Stimulated activated CD8-positive, alpha-beta memory T cell treated with anti-CD3 and anti-CD28 coated beads, Interleukin-4, amount 100 ng/mL, for 4 hours (primary cell): ENCODE measurements at places on chromosomes 5 and 9.

DNA sequence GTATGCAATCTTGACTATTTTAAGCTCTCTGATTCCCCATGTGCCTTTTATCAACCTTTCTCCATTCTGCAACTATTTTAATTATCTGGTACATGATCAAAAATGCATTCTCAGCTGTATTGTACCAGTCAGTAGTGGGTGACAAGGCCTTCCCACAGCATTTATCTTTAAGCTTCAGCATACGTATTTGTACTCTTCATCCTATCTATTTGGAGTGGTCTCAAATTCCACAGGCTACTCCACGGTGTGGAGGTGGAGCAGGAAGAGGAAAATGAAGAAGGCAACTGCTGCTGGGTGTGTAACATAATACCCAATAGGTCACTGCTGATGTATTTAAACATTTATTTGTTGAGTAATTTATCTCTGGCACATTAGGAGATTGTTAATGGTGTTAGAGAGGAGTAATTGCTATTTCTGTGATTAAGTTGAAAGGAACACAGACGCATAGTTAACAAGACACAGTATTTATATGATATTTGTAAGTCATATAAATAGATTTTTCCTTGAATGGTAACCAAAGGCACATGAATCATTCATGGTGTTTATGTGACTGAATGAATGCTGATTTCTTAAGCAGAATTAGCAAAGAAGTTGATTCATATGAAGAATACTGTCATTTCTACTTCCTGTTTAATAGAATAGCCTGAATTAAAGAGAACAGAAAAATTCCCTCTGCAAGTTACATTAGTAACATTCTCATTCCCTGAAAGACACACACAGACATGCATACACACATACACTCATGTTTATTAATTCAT, 153.8 kb upstream of the NR3C1 start:
- DNase-seq: no peak

GRCh38 chr9:95140821-95141220, 176.7 kb downstream of the FANCC start:
- no peak for DNase-seq

GRCh38 chr9:112037281-112038016, 137.6 kb downstream of the SUSD1 start:
- no peak for DNase-seq

- no peak for DNase-seq
These were observed 11.9 kb downstream of the TMC1 start for GRCh38 chr9:72533322-72533721.

DNA sequence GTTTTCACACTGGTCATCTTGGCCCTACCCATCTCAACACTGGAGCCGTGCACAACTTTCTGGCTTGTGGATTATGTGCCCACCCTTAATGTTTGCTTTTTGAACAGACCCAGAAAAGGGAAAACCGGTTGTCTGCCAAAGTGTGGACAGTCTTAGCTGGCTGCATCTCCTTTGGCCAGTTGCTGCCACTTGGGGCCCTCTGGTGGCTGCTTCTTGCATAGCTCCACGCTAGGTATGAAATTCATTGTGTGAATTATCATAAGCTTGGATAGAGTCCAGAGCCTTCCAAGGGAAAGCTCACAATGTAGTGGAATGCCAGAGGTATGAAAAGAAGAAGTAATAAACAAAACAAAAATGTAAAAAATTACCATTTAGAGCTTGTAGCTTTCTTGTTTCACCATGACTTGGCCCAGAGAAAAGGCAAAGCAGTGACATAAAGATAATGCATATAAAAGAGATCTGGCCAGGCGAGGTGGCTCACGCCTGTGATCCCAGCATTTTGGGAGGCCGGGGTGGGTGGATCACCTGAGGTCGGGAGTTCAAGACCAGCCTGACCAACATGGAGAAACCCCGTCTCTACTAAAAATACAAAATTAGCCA, 12.5 kb upstream of the SLC36A3 start:
- peak; percentile 7 for DNase-seq

DNA sequence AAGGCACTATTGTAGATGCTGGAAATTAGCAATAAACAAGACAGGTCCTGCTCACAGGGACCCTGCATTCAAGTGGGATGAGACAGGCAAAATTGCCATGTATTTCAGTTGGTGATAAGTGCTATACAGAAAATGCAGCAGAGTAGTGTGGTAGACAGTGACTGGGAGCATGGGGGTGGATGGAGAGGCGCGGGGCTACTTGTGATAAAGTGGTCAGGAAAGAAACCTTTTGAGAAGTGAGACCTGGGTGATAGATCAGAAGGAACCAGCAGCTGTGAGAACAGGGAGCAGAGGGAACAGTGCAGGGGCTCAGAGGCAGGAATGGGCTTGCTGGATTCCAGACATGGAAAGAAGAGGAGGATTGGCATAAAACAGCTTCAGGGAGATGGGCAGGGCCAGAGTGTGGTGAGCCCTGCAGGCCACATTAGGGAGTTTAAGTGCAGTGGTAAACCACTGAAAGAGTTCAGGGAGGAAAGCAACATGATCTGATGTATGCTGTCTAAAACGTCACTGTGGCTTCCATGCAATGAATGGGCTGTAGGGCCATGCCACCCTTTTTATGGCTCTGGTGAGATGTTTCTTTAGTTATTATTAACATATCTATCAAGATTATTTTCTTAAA, 7.3 kb downstream of the CRHBP start:
- no peak for DNase-seq

- DNase-seq: no peak
These were observed at the start of gene LHX6 for GRCh38 chr9:122228568-122229484. Gene LHX6, minus strand, starts transcription at chr9:122228957. Its CDS starts 217 bp downstream, at chr9:122228740.

GRCh38 chr5:78242001-78242400, 52.5 kb downstream of the AP3B1 start:
- DNase-seq: no peak

- no peak for DNase-seq
These were observed 37.5 kb upstream of the STRBP start for GRCh38 chr9:123305879-123306278.

GRCh38 chr5:133203317-133204305, 151.8 kb downstream of the HSPA4 start:
- DNase-seq: no peak

DNA sequence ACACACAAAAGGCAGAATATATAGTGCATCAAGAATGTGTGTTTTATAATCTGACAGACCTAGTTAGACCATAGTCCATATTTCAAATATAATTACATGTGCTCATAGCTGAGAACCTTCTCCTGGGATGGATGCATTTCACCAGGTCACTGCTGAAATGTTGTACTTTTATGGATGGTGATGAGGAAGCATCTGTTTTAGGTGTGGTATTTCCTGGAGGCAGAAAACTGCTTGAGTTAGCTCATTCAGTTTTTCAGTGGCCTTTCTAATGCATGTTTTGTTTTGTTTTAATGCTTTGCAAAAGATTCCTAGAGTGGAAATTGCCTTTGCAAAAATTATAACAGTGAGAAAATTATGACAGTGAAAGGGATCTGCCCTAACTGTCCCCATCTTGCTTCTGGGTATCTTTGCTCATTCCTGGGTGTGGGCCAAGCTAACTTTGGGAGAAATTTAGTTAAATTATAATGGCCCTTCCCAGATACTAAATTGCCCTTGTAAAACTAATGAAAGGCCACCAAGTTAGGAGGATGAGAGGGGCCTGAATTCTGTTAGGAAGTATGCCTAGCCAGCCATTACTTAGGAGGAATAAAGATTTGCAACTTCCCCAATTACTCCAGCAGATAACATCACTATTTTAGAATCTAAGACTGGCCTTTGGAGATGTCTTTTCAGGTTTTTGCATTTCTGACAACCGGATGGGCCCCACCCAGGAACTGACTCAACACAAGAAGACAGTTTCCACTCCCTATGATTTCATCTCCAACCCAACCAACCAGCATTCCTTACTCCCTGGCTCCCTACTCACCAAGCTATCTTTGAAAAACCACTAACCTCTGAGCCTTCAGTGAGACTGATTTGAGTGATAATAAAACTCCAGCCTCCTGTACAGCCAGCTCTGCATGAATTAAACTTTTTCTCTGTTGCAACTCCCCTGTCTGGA, 7.0 kb upstream of the IL12B start:
- DNase-seq: no peak

DNA sequence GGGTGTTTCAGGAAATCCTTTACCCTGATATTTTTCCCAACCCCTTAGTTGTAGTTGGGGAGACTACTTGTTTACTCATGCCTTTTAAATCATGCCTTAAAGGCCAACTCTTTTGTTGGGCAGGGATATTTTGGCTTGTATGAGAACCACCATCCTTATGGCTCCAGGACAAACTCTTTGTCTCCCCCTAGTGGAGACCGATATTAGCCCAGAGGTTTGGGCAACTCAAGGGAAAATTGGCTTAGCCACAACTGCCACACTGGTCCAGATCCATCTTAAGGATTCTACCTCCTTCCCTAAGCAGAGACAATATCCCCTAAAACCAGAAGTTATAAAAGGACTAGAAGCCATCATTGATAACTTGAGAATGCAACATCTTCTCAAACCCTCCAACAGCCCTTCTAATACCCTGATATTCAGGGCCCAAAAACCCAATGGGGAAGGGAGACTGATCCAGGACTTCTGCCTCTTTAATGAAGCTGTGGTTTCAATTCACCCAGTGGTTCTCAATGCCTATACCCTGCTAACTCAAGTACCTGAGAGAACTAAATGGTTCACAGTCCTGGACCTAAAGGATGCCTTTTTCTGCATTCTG, 100.9 kb upstream of the HCN1 start:
- DNase-seq: no peak

DNA sequence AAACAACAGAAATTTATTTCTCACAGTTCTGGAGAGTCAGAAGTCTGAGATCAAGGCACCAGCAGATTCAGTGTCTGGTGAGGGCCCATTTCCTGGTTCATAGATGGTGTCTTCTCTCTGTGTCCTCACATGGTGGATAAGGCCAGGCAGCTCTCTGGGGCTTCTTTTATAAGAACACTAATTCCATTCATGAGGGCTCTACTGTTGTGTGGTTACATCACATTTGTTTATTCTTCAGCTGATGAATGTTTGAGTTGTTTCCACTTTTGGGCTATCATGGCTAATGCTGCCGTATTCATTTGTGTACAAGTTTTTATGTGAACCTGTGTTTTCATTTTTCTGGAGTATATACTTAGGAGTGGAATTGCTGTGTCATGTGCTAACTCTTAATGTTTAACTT, 35.2 kb downstream of the DDX4 start:
- no peak for DNase-seq

DNA sequence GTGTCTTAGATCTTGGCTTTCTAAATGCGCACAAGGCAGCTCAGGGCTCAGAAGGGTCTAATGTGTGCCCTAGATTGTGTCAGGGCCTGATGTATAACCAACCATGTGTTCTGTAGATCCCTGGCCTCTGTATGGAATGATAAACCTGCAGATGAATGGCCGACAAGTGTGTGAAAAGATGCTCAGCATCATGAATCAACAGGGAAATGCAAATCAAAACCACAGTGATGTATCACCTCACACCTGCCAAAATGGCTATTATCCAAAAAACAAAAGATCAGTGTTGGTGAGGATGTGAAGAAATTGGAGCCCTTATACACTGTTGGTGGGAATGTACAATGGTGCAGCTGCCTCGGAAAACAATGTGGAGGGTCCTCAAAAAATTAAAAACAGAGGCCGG, 489.8 kb downstream of the SEMA5A start:
- no peak for DNase-seq

GRCh38 chr5:68505917-68506860, 290.6 kb downstream of the PIK3R1 start:
- DNase-seq: no peak

DNA sequence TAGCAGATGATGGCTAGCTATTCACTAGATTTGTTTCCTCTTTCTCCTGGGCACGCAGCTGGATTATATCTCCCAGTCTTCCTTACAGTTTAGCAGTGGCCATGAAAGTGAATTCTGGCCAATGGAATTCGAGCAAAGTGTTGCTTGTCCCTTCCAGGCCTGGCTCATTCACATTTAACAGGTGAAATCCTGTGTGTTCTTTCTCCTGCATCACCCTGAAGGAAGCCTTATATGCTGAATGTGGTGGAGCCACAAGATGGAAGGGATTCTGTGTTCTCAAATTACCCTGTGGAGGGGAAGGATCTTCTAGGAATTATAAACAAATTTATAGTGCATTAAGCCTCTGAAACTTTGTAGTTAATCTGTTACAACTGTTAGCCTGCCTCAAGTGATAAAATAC, 8.2 kb upstream of the ELOVL7 start:
- no peak for DNase-seq

DNA sequence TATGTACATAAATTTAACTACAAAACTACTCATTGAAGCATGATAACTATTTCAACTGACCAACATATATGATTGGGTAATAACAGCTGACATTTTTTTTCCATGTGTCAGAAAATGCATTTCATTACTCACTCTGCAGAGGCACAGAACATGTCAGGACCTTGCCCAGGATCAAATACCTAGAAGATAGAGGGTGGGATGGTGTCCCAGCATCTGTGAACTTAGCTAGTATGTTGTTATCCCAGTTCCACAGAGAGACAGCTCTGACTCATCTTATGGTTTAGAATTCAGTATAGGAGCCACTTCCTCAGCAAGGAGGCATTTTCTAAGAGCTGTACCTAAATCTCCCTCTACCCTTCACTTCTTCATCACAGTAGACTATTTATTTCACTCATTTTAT, 1198.6 kb upstream of the ACO1 start:
- DNase-seq: no peak

- DNase-seq: no peak
These were observed 725.2 kb downstream of the BRINP1 start for GRCh38 chr9:118644066-118644465.

GRCh38 chr9:138007918-138008841, 130.6 kb downstream of the CACNA1B start:
- no peak for DNase-seq
